Choroid plexus epithelial cell (primary cell): ENCODE measurements at places on chromosomes 4 and X.

DNA sequence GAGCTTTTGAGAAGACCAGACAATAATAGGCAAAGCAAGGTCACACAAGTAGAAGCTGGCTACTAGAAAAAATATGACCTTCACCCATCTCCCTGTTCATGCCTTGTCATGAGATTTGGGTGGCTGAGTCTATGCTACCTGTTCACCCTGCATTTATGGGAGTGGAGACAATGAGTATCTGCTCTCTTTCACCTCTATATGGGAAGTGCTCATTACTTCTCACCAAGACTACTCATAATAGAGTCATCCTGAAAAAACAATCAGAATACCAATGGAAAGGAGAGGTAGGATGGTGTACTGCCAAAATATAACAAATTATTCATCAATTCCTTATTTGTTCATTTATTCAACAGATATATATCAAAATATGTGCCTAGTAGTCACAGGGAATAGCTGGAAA, 921.8 kb upstream of the INTU start:
- no peak for DNase-seq

DNA sequence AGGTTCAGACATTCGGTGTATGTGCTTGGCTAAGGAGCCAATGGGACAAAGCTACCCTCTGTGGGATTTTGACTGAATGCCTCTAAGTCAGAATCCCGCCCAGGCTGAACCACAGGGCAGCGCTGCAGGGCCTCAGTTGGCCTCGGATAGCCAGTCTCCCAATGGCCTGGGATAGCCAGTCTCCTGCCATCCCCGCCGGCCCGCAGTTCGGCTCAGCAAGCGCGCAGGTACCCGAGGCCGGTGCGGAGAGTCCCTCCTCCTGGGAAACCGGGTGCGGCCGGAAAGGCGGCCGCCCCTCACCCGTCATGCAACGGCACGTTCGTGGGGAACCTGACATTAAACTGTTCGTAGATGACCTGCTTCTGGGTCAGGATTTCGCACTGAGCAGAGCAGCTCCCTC, 16.1 kb downstream of the PPEF2 start:
- DNase-seq = no peak

GRCh38 chr4:110287130-110287529, 88.7 kb upstream of the ELOVL6 start:
- DNase-seq = peak; percentile 88

GRCh38 chr4:55409468-55410171, 13.9 kb downstream of the TMEM165 start:
- DNase-seq = peak; percentile 67

DNA sequence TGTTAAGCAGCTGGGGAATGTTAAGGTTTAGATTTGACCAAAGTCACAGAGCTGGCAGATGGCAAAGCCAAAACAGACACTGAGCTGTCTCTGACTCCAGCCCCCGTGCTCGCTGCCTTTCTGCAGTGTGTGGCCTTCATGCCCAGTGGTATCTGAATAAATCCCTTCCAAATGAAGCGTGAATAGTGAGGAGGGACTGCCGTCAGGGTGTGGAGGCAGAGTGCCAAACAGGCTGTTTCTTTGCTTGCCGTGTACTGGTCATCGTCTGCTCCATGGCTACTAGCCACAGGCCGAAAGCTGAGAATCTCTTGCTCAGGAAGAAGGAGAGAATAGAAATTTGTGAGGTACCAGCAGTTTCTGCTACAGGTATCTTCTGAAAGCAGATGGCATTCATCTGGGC, 19.7 kb downstream of the PRIMPOL start:
- DNase-seq = no peak

DNA sequence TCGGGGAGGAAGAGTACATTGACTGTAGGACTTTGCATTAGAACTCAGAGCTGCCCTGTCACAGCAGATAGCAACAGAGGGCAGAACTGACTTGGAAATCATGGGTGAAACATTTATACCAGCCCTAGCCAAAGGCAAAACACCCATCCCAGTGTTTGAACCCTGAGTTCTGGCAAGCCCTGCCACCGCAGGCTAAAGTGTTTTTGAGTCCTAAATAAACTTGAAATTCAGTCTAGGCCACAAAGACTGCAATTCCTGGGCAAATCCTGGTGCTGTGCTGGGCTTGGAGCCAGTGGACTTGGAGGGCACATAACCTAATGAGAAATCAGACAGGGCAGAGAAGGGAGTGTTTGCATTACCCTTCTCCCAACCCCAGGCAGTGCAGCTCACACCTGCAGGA, 1015.7 kb downstream of the FSTL5 start:
- DNase-seq = no peak

DNA sequence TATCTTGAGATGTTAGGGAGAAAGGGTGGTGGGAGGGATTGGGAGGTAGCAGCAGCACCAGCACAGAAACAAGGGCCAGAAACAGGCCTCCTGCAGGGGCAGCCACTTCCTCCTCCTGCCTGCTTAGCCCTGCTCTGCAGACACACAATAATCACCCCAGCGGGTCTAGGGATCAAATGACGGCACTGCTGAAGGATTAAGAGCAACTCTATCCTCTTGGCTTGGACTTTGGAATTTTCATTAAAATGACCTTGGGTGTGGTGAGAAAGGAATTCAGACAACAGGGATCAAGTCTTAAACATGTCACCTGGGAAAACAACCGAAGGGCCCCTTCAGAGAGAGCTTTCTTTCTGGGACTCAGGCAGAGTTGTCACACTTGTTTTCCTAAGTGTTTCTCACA, 353.4 kb downstream of the SPRY1 start:
- peak; percentile 55 for DNase-seq

DNA sequence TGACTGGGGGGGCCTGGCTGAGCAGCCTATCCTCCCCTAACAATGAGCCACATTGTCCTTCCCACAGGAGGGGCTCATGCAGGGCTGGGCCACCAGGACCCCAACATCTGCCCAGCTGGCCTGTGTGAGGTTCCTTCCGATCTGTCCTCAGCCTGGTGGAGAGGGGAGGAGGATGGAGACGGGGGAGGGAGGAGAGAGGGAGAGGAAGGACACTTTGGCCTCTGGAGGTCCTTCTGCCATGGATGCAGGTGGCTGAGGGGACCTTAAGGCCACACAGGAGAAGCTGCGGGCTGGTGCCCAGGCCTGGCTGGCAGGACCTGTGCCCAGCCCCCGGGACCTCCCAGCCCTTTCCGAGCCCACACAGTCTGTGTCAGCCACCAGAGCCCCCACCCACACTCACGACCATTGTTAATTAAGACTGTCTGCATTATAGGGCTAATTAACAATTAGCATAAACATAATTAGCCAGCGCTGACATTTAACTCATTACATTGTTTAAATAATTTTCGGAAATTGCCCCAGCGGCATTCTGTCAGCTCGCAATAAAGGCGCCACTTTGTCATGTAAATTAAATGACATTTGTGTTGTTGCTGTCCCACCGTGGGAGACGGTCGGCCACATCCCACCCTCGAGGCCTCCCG, 53.0 kb upstream of the NKX1-1 start:
- DNase-seq = no peak

- DNase-seq = no peak
Measured at GRCh38 chr4:159779716-159780115, 676.8 kb downstream of the RAPGEF2 start.

DNA sequence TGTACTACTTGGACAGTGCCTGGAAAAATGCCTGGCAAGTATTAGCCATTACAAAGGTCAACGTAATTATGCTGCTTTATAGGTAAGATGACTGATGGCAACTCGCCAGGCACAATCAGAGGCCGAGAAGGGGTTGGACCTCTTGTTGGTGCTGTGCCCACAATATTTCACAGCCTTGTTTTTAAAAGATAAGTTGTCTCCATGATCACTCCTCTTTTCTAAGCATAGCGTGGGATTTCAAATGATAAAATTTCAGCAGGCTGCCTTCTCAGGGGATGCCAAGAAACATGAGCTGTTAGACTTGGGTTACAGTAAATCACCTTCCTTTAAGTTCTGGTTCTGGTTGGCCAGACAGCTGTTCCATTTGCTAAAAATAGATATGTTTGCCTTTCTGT, 26.9 kb downstream of the HOPX start:
- DNase-seq = peak; percentile 68

- no peak for DNase-seq
Measured at GRCh38 chrX:150094996-150095395, 156.7 kb upstream of the EOLA2 start.

GRCh38 chrX:64427787-64428186, 32.5 kb upstream of the MTMR8 start:
- no peak for DNase-seq

- no peak for DNase-seq
Measured at GRCh38 chr4:176357359-176358082, 37.8 kb downstream of the SPCS3 start.

DNA sequence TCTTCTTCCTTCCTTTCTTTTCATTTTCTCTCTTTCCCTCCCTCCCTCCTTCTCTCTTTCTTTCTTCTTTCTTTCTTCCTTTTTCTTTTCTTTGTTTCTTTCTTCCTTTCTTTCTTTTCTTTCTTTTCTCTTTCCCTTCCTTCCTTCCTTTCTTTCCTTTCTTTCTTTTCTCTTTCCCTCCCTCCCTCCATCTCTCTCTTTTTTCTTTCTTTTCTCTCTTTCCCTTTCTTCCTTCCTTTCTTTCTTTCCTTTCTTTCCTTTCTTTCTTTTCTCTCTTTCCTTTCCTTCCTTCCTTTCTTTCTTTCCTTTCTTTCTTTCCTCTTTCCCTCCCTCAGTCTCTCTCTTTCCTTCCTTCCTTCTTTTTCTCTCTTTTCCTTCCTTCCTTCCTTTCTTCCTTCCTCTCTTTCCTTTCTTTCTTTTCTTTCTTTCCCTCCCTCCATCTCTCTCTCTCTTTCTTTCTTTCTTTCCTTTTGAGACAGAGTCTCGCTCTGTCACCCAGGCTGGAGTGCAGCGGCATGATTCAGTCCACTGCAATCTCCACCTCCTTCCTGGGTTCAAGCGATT, 44.4 kb downstream of the CRLF2 start:
- DNase-seq = no peak

DNA sequence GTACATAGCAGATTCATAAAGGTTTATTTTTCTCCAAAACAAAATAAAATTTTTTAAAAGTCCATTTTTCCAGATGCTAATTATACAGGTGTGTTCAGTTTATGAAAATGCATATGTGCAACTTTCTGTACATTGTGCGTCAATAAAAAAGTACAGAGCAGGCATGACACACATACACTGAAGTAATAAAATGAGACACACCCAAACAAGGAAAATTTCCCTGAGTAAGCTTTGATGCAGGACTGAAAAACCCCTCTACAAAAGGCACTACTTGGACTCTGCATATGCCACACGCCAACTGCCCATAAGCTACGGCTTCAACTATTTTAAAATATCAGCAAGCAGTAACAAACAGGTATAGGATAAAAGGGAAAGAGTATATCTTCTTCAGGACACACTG, 13.8 kb downstream of the ARAP2 start:
- no peak for DNase-seq

- DNase-seq = no peak
Measured at GRCh38 chrX:17550011-17550410, 175.0 kb downstream of the NHS start.

DNA sequence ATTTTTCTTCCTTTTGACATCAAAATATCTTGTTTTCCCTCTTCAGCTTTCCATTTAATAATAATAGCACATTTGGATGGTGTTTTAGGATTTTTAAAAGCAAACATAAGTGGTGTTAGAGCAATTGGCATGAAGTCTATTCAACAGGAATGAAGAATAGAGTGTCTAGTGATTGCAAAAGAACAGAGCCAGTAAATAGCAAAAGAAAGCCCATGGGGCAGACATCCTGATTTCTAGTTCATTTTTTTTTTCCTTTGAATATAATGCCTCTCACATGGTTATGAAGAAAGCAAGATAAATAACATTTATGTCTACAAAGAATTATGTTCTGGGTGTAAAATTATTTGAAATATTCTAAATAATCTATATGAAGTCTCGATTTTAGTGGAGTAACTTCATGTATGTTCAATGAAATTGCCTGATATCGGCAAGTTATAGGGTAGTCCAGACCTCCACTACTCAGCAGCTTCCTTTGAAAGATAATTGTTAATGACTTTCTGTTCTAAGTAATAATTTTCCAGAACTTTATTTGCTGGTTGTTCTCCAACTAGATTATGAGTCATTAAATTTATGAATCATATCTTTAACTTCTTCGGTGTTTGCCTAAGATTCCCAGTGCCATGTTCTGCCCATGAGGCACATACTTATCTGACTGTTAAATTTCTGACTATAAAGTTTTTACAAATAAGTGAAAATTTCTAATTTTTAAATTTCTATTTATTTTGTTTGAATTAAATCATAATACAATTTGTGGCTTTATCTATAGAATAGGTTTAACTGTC, 587.9 kb downstream of the TLL1 start:
- peak; percentile 11 for DNase-seq
